ENCODE measurements at places on chromosomes 7 and 10.

DNA sequence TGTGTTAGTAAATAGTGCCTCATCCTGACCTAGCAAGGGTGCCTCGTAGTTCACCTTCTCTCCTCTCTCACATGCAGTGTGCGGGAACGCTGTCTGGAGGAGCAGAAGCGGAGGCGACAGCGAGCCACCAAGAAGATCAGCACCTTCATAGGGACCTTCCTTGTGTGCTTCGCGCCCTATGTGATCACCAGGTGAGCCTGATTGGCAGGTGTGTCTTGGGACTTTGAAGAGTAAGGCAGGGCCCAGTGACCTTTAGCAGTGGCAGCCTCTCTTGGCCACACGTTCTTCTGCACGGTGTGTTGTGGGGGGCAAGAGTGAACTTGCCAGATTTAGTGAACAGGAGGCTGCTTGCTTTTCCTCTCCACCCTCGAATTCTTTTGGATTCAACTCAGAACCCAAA, 8.6 kb downstream of the GPR26 start:
- DNase-seq, result no peak

DNA sequence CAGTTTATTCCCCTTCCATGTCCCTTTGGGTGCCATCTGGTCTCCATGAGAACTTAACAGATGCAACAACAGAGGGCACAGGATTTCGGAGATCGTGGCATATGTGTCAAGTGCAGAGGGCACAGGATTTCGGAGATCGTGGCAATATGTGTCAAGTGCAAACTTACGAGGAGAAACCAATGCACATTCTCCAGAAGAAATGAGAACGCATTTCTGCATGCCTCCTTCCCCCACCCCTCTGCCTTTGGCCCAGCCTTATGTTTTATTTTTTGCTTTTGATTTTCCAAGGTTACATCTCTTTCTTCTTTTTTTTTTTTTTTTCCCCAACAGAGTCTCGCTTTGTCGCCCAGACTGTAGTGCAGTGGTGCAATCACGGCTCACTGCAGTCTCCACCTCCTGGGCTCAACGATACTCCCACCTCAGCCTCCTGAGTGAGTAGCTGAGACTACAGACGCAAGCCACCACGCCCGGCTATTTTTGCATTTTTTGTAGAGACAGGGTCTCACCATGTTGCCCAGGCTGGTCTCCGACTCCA, 586 bp upstream of the ANKRD26 start:
- peak; percentile 10 for DNase-seq

GRCh38 chr10:122420624-122421007, 33.8 kb upstream of the ARMS2 start:
- DNase-seq, result no peak

DNA sequence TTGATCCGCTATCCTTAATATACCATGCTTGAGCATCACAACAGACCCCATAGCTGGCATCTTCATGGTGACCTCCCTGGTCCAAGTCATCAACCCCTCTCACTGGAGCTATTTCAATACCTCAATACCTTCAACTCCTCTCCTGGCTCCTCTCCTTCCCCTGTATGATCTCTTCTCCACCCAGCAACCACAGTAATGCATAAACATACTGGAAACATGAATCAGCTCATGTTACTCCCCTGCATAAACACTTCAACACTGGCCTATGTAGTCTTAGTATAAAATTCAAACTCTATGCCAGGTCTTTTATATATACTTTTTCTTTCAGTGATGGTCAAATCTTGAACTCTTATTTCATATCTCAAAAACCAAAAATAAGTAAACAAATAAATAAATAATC, 31.8 kb upstream of the TMEM273 start:
- no peak for DNase-seq

- DNase-seq, result no peak
Observed at GRCh38 chr7:133670250-133670649, 417.4 kb downstream of the EXOC4 start.

DNA sequence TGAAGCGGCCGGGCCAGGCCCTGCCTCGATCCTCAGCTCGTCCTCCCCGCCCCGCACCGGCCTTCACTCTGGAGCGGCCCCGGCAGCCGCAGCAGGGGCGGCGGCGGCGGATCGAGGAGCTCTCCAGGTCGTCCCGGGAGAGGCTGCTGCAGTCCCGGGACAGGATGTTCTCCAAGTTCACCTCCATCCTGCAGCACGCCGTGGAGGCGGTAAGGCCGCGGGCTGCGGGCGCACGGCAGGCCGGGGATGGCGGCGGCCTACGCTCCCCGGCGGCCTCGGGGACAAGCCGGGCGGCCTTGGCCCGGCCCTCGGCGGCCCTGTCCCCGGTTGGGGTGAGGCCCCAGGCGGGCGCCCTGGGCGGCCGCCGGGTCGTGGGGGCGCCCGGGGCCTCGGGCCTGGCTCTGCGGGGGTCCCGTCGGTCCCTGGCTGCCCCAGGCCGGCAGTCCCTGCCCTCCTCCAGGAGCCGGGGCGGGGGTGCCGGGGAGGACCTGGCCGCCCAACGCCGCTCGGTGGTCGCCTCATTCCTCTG, 399 bp downstream of the FHIP2A start:
- DNase-seq, result no peak

- no peak for DNase-seq
Observed at GRCh38 chr10:103513380-103514060, 20.0 kb downstream of the NEURL1 start.

GRCh38 chr7:77434570-77435275, 18.6 kb upstream of the GSAP start:
- DNase-seq, result no peak

DNA sequence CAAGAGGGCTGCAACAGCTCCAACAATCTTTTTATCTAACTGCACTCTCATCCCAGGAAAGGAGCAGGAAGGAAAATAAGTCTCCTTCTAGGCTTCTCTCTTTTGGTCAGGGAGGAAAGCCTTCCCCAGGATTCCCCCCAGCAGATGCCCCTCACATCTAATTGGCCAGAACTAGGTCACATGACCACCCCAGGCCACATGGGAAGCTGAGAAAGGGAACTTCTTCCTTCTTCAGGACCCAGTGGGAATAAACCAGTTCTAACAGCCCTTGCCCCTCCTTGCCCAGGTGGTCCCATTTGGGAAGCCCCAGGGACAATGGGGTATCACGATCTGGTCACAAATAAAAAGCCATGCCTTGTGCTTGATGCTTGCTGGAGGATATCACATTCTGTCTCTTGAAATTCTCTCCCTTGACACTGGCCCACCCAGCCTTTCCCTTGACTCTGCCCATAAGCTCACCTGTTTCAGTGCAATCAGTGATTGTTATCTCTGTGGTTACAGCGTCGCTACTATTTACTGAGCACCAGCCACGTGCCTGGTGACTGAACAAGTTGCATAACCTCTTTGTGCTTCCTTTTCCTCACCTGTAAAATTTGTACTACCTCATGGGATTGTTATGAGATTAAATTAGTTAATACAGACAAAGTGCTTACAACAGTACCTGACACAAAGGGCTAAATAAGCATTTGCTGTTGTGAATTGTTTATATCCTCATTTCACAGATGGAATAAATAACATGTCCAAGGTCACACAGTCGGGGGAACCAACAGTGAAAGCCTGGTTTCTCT, 9.0 kb upstream of the TACR2 start:
- peak; percentile 15 for DNase-seq

GRCh38 chr7:157513682-157514081, 176.9 kb downstream of the DNAJB6 start:
- DNase-seq, result no peak

DNA sequence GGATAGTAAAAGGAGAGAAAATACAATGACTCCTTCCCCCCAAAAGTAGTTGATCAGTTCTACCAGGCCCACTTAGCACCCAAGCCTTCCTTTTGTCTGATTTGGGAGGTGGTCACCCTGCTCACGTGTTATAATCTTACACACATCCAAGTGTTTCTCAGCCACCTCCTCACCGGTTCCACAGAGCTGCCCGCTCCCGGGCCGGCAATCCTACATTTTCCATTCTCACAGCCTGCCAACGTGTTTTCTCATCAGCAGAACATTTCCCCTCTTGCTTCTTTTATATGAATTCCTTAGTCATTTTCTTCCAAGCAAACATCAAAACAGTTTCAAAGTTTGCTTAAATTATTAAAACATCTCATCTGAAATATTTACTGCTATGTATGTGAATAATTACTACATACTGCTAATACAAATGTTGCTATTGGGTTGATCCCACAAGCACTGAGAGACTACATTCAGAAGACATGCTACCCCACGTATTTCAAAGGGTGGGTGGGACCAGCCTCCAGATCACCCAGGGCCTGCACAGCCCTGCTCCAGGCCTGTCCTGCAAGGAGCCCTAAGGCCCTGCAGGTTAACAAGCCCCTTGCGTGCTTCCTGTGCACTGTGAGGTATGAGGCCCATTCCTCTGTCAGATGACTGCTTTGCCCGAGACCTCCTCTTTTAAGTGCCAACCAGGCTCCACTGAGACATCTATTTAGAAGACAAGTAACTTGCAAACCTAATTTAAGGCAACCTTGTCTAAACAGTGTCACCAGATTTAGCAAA, 75.3 kb downstream of the GRB10 start:
- DNase-seq, result no peak

DNA sequence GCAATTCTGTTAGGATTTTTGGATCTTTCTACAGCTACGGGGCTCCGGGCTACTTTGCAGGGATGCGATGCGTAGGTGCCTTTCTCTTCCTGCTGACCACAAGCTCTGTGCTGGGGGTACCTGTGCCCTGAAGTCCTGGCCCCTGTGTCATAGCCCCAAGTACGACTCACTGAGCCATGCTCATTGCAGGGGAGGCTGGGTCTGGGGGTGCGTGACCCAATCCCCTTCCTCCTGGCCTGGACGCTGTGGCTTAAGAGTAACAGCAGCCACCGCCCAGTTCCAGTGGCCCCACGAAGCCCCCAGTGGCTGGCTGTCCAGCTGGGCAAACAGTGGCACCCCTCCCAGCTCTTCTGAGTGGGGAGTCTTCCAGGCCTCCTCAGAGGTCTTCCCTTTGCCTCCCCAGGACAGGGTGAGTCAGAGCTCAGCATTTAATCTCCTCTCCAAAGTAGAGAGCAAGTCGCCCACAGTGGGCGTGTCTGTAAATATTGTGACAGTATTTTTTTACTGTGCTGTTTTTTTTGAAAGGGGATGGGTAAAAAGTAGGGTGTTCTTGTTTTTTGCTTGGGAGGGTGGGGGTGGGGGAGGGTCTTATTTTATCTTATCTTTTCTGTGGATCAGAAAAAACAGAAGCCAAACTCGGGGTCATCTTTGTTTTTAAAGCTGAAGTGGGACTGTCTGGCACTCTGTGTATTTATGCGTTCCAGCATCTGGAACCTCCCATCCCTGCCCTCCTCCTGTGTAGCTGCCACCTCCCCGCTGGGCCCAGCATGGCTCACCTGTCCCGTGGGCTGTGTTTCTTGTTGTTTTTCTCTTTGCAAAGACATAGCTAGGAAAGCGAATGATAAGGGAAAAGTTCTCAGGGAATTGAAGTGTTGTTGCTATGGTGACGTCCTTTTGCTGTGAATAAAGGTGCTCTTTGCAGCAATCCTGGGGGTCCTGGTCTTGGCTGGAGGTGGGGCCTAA, 8.2 kb downstream of the LFNG start:
- DNase-seq, result peak; percentile 43

DNA sequence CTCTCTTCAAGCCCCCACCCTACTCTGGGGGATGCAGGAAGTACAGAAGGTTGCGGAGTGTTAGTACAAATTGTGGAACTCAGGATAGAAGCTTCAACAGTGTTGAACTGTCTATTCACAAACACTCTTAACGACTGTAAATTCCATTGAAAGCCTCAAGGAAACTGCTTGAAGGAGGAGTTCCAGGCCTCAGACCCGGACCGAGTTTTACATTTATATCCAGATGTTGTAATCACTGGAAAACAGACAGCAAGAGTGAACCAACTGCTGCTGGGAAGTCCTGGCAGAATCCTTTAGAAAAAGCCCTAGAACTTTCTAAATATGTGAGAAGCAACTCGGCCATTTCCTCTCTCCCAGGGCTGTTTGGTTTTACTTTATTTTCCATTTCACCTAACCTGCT, 84.1 kb upstream of the LRRC18 start:
- DNase-seq, result no peak

DNA sequence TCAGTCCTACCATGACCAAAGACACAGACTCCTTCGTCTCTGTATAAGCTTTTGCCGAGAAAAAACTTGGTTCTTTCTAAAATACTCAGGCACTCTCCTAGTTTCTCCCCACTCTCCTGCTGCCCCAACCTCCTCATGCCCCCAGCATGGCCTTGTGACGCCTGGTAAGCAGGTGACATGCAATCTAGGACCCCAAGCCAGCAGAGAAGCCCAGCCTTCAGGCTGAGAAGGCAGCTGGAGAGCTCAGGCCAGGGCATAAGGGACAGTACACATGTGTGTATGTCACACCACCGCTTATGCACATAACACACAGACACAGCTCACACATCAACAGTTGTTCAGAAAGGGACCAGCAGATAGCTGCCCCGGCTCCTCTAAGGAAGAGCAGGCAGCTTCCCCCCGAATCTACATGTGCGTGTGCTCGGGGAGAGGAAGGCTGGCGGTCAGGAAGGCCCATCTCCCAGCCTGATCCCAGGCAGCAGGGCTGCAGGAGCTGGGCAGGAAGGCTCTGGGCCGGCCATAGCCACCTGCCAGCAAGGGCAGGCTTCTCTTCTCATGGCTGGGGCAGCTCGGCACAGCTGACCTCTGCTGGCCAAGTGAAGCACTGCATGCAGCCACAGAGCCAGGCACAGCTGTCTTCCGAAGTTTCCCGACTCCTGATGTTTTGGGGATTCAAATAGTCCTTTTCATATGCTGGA, 8.5 kb downstream of the DDX56 start:
- peak; percentile 54 for DNase-seq

- no peak for DNase-seq
Observed at GRCh38 chr10:67250686-67251085, 324.9 kb downstream of the LRRTM3 start.

- no peak for DNase-seq
Observed at GRCh38 chr7:80440883-80441282, 71.0 kb downstream of the GNAT3 start.

DNA sequence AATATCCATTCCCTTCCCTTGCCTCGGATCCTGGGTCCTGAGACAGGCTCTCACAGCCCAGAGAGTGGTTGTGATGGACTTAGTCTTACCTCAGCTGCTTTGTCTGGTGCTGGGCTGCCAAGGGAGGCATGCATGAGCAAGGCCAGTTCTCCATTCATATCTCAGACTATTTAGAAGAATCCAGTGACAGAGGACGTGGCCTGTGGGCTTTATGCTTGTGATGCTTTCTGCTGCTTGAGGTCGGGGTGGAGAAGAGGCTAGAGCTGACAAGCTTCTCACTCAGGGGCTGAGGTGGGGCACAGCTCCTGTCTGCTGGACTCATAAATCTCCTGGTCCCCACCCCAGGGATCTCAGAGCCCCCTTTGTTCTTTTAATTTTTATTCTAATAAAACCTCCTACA, 66.8 kb downstream of the DNAJC12 start:
- DNase-seq, result no peak

GRCh38 chr10:68332259-68333057, at the start of gene PBLD:
TSS of gene PBLD (minus strand) at chr10:68332928. CDS start at chr10:68306844, 26,084 bp downstream.
- peak; percentile 59 for DNase-seq

GRCh38 chr7:130965515-130965914, 231.5 kb upstream of the KLF14 start:
- no peak for DNase-seq

DNA sequence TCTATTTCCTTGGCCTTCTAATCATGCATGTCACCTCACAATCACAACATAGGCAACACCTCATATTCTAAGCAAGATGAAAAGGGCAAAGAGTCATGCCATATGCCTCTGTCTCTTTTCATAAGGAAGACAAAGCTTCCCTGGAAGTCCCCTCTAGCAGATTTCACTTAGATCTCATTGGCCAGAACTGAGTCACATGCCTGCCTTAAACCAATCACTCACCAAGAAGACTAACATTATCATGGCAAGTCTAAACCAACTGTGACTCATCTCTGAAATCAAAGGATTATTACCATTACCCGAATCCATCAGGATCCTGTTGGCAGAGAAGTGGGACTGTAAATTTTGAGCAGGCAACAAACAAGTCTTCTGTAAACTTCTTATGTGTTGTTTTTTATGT, 27.8 kb downstream of the CAV1 start:
- DNase-seq, result no peak

Measured in stimulated activated naive CD4-positive, alpha-beta T cell treated with Interleukin-2 at 50 U/mL for 16 hours (primary cell).